CD4-positive, alpha-beta T cell treated with Interleukin-17A for 1 hour (primary cell): ENCODE measurements at places on chromosomes 5 and 9.

DNA sequence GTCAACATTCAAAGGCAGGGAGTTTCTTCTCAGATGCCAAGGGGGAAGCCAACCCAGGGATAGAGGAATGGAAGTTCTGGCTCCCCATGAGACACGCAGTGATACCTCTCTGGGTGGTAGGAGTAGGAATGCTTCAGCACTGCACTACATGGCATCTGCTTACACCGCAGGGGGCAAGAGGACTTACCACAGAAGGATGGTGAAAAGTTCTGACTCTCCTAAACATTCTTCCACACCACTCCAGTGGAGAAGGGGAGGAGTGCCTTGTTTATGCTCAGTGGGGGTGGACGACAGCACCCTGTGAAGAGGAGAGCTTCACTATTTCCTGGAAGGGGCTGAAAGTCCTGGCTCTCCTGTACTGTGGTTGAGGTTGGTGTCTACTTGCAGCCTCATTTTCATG, 1011.3 kb upstream of the WWC1 start:
- DNase-seq = no peak

GRCh38 chr9:13144166-13144775, 135.2 kb downstream of the MPDZ start:
- no peak for DNase-seq

DNA sequence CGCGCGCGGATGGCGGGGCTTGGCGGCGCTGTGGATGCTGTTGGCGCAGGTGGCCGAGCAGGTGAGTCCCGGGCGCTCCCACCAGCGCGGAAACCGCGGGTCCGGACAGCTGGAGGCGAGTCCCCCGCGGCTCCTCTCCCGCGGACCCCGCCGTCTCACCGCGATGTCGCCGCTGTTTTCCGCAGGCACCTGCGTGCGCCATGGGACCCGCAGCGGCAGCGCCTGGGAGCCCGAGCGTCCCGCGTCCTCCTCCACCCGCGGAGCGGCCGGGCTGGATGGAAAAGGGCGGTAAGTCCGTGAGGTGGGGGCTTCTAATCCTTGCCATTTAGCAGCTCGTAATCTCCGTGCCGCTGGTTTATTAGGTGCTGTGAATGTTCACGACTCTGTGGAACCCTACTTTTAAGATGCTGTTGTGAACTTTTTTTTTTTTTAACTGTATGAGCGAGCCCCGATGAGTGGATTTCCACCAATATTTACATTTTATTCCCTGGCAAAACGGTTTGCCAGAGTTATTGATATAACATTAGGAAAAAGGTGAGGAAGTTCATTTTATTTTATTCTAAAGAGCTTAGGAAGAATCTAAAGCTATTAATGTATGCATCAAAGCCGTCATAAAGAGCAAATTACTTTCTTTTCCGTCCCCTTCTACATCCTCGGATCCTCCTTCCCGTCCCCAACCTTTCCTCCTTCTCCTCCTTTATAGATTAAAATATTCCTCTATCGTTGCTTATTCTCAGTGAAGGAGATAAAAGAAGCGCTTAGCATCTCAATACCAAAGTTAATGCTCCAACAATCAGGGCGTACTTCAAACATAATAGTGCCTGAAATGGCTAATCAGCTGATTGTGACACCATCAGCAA, 579 bp downstream of the ADAMTS16 start:
- no peak for DNase-seq

- no peak for DNase-seq
Measured at GRCh38 chr9:17025281-17025680, 109.6 kb upstream of the CNTLN start.

DNA sequence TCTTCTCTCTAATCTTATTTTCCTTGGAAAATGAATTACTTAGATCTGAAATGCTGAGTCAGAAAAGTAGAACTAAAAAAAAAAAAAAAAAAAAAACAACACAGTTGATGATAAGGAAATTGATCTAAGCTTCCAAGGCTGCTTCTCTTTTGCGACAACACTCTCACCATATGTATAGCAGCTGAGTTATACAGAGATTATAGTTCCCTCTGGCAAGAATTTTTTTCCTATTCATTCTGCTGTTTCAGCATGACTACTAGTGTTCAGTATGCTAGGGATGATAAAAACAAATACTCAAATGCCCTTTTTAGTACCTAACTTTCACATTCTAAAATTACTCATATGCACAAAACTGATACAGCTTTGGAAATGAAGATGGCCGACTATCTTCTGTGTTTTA, 267.3 kb downstream of the MLLT3 start:
- no peak for DNase-seq

GRCh38 chr9:137266162-137266527, 11.0 kb downstream of the NELFB start:
- DNase-seq = no peak

DNA sequence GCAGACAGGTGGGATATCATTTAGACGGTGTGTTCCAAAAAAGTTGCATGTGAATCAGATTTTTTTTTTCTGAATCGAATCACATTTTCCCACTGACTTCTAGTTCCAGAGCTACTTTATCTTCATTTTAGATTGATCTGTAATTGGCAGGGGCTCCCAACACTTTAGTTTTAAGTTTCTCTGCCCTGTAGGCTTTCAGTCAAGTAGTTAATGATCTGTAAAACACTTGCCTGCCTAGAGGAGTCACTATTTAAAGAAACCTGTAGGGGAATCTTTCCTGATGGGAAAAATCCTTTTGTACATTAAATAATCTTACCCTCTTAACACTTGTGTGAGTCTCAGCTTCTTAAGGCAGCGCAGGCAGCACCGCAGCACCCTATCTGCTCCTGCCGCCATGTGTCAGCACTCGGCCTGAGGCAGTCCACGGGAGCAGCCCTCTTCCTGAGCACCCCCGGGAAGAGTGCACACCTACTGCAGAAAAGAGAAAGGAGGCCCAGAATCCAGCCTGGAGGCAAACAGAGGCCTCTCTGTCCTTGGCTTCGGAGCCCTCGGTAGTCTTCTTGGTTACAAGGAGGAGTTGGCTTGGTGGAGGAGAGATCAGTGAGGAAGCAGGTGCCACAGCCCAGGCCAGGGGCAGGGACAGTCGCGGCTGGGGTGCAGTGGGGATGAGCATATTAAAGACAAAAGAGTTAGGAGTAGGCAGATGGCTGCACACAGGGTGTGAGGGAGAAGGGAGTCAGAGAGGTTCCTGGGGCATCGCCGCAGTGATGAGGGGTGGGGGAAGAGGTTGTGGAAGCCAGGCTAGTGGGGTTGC, 209.3 kb downstream of the GAPVD1 start:
- no peak for DNase-seq

GRCh38 chr5:75614176-75614575, 2.9 kb downstream of the ANKDD1B start:
- DNase-seq = no peak

DNA sequence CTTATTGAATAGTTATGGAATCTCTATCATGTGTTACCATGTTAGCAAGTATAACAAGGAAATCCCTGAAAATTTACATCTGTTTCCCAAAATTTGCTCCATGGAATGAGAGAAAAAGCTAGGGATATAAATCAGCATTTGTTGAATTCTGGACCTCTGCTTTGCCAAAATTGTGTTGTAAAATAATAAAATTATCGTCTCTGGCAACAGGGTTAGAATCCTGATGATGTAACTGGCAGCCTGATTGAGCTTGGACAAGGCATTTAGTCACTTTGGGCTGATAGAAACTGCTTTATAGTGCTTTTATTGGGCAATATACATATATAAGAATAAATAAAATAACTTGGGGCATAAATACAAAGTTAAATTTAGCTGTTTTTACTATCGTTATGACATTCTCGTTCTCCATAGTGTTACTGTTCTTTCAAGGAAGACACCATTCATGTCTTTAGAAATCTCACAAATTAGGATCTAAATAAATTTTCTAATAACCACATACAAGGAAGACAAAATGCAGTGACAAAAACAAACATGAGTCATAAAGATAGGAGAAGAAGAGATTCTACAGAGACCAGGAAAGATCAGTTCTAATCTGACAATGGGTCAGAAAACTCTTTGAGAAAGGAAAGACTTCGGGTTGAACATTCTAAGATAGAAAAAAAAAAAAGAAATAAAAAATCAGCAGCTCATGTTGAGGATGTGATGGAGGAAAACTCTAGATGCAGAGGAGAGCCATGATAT, 145.0 kb upstream of the CDH10 start:
- DNase-seq = no peak

DNA sequence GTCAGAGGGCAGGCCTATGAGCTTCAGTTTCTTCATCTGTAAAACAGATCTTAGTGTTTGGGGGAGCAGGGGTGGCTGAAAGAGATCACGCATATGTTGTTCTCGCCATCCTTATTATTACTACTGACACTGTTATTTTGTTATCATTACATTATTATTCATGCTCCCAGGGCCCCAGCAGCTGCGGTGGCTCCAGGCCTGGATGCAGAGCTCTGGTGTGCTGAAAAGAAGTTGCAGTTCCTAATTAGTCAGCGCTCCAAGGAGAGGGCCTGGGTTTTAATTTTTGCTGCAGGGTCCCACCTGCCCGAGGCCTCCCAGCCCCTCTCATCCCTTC, 19.5 kb downstream of the CXXC5 start:
- no peak for DNase-seq

DNA sequence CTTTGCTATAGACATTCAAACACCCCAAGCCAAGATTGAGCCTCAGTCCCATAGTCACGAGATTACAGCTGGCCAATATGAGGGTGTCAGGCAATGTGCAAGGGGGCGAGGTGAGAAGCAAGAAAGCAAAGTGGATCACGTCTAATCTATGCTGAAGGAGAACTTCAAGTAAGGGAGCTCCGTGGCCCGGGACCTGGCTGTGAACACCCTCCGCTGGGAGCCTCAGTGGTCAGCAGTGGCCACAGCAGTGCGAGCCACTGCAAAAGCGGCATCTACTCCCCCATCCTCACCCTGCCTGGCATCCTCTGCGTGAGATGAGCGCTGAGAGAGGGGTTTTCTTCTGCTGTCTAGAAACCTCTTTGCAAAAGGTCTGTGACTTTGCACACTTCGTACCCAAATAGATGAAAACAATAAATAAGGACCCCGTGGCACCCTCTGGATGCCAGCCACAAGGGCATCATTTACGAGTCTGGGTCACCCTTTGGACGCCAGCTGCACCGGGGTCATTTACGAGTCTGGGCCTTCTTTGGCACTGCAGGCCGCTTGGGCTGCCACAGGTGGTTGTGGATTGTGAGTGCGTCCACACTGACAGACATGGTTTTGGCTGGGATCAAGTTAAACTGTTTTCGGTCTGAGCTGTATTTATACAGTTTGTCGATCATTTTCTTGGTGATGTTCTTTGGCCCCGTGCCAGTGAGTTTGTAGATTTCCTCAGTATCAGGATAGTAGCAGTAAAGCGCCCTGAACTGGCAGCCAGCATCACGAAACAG, 96.4 kb downstream of the CAMSAP1 start:
- no peak for DNase-seq

- no peak for DNase-seq
Measured at GRCh38 chr9:69130456-69131441, 43.3 kb upstream of the TJP2 start.

DNA sequence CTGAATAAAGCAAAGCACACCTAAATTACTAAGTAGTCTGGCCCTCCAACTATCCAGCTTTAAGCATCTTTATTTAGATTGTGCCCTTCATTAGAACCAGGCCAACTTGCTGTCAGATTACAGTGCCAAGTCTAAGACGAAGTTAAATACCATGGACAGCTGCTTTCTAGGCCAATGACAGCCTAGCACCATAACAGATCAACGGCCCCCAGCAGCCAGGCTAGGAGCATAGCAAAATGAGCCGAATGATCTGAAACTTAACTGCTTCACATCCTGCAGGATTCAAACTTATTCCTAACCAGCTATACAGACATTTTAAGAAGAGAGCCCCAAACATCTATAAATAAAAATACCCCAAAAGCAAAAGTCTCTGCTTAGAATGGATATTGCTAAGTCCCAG, 6.8 kb downstream of the SLC24A2 start:
- DNase-seq = no peak

GRCh38 chr9:95494022-95494415, 22.8 kb downstream of the PTCH1 start:
- DNase-seq = peak; percentile 30

DNA sequence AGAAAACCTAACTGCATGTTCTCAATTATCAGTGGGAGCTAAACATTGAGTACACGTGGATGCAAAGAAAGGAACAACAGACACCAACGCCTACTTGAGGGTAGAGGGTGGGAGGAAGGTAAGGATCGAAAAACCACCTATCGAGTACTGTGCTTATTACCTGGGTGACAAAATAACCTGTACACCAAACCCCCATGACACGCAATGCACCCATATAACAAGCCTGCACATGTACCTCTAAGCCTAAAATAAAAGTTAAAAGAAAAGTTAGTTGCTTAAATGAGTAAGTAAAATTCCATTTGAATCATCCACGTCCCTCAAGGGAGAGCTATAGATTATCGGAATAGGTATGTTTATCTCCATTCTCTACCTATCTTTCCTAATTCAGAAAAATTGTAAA, 210.2 kb upstream of the ADCY2 start:
- no peak for DNase-seq

- peak; percentile 38 for DNase-seq
Measured at GRCh38 chr5:17216176-17216973, 1.1 kb upstream of the BASP1 start.

GRCh38 chr5:137119321-137119720, 379.8 kb downstream of the SPOCK1 start:
- no peak for DNase-seq

DNA sequence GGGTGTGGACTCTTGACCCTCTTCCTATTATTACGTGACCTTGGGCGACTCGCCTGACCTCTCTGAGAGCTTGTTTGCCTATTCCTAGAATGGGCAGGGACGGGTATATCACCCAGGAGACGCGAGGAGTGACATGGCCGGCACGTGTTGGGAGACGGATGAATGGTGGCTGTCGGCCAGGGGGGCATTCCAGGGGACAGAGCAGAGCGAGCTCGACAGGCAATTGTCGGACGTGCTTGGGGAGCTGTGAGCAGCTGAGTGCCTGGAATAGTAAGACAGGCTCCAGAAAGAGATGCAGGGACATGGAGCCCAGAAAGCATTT, 29.3 kb upstream of the UNC5A start:
- no peak for DNase-seq

DNA sequence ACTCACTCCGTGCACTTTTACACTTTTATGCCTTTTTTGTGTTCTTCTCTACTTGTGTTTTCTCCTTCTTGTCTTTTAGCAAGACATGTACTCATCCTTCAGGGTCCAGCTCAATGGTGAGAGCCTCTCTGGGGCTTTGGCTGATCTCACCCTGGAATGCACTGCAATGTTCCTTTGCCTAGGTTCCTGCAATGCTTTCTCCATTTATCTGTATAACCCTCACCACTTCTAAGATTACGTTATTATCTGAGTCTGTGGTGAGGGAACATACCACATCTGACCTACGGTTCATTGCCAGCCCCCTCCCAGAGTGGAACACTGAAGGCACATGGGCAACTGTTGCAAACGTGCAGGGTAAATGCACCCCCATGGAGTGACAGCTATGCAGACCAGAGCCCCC, 47.3 kb downstream of the KCNIP1 start:
- DNase-seq = no peak

GRCh38 chr9:75845806-75846205, 44.7 kb upstream of the PCSK5 start:
- DNase-seq = no peak
